ENCODE measurements at places on chromosomes 5 and 9.
A peak's percentile ranks its signal among the peaks of the same experiment; 100 is the strongest.

GRCh38 chr5:116577064-116577788 is 2.6 kb upstream of the SEMA6A start:
- no peak for DNase-seq

GRCh38 chr9:33101104-33101951 is 24.9 kb upstream of the SMU1 start:
- DNase-seq = peak; percentile 32

GRCh38 chr5:180114304-180115003 is 42.9 kb upstream of the RNF130 start:
- DNase-seq = no peak

- DNase-seq = no peak
Observed at GRCh38 chr5:147515269-147515668, 5.4 kb upstream of the DPYSL3 start.

DNA sequence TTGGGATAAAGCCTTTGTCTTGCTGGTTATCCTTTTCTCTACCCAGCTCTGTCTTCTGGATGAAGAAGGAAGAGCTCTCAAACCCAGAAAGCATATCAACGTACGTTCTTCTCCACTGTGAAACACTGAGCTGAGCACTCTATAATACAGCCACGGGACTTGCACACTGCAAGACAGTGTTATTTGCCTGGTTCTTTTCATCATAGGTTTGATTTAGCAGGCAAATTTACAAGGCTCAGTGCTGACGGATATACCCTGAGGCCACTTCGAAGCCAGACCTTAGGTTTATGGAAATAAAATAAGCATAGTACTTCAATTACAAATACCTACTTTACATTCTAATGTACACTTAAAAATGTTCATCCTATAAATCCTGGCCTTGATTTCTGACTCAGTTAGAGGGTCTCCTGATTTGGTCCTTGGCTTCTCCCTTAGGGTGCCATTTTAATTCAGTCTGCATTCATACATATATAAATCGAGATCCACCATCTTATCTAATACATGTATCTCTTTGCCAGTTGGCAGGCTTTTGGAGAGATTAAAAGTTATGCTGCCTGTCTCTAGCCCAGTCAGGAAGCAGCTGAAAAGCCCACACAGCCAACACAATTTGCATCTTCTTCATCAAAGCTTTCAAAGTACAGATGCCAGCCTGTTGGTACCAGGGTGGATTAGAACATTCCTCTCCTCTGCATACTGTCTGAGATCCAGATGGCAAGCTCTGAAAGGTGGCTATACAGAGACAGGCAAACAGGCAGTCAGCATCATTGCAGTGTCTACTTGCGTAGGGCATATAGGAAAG is 194.4 kb downstream of the DEPDC1B start:
- no peak for DNase-seq

- no peak for DNase-seq
Observed at GRCh38 chr9:104779334-104779733, 15.4 kb downstream of the NIPSNAP3B start.

DNA sequence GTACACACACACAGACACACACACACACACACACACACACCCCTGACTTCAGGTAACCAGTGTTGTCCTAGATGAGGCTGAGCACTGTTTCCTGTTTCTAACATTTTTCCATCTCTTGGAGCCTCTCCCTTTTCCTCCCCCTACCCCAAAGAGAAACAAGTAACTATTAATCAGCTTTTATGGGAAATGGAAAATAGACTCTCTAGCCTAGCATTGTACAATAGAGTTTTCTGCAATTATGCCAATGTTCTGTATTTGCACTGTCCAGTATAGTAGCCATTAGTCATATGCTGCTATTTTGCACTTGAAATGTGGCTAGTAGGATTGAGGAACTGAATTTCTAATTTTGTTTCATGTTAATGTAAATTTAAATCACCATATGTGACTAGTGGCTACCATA is 33.1 kb downstream of the RAB3C start:
- DNase-seq = no peak

GRCh38 chr9:96462541-96462940 is 12.6 kb downstream of the HABP4 start:
- no peak for DNase-seq

GRCh38 chr5:34916518-34916917 is 1.0 kb downstream of the BRIX1 start:
- DNase-seq = no peak

GRCh38 chr9:130088051-130088450 is 34.3 kb downstream of the GPR107 start:
- DNase-seq = no peak

GRCh38 chr5:82628364-82628910 is 350.3 kb upstream of the RPS23 start:
- DNase-seq = no peak

GRCh38 chr9:84937180-84937579 is 267.7 kb downstream of the NTRK2 start:
- no peak for DNase-seq

DNA sequence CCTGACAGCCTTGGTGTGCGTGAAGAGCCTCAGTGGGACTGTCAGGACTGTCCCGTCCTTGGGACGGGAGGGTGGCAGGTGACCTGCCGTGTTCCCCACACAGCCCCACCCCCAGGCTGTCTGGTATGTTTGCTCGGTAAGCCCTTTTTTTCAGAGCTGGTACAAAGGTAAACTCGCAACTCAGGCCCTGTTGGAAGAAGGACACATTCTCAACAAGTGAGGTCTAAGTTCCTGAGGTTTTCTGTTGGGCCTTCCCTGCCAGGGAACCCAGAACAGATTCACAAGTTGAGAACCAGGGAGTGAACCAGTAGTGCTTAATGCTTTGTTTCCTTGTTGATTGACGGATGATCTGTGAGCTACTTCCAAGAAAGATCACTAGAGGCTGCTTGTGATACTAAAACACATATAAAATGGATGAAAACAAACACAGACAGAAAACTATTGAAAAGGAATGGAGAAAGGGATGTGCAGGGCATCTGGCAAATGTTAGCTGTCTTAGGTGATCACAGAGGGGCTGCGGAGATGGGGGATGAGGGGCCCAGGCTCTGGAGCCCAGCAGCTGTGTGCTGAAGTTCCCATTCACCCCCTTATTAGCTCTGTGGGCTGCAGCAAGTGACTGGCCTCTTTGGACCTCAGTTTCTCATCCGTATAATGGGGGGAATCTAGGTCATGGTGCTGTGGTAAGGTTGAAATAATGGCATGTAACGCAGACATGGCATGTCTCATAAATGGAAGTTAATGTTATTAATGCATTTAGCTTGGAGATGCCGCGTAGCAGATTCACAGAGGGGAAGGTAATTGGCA is 2.7 kb downstream of the NDST1 start:
- no peak for DNase-seq

DNA sequence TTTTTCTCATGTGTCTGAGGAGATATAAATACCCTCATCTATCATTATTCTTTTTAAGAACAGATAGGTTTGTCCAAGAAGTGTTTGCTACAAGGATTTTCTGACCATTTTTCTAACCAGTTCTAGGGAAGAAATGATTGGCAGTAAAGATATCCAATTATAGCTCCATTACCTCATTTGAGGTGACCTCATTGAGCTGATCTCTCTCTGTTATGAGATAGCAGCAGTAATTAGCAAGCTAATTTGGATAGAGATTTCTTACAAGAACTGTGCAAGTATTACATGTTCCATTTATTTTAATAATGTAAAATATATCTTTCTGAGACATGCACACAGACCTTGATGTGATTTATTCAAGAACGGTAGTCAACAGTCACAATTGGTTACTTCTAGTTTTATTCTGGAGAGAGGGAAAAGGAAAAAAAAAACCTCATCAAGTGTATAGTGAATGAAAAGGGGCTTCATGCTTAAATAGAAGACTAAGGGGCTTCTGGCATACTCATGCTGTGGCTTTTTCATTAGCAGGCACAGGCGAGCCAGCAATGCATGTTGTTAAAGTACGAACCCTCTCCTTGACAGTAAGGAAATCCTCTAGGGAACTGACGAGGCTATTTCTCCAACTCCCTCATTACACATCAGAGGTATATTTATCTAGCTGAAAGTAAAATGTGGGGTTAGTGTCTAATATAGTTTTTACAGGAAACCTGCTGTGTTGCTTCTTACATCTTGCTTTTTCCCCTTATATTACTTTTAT is 127.3 kb downstream of the NUDT12 start:
- DNase-seq = no peak

DNA sequence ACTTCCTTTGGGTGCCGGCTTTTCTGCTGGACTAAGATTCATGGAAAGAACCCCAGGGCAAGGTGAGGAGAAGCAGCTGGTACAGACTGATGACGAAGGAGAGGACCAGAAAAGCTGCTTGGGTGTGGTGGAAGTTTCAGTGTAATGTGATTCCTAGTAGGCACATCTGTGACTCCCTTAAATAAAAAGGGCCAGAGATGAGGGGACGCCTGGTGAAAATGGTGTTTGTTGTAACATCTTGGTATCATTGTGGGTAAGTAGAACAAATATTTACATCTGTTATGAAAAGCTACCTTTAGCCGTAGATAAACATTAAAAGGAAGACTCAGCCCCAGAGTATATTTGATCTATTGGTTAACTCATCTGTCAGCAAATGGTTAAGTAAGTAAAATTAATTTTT is 33.8 kb downstream of the OTULINL start:
- DNase-seq = no peak

- DNase-seq = no peak
Observed at GRCh38 chr9:129324808-129325502, 146.9 kb upstream of the IER5L start.

DNA sequence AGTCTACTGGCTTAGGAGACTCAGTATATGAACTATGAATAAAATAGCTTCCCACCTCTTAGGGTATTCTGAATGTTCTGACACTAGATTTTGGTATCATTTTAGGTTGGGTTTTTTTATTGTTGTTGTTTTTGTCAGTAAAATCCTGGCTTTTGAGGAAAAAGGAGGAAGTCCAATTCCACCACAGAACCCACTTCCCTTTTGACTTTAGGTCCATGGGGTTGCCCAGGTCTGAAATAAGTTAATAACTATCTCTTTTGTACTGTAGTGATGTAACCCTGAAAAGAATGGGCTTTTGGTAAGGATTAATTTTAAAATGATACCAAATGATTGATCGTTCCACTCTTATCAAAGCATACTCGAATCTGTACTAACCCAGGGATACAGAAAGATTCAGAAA is 29.1 kb upstream of the IL12B start:
- DNase-seq = no peak

- peak; percentile 63 for DNase-seq
Observed at GRCh38 chr5:139696894-139697658, 48.9 kb downstream of the CXXC5 start.

GRCh38 chr9:75184471-75184870 is 96.2 kb downstream of the OSTF1 start:
- no peak for DNase-seq

DNA sequence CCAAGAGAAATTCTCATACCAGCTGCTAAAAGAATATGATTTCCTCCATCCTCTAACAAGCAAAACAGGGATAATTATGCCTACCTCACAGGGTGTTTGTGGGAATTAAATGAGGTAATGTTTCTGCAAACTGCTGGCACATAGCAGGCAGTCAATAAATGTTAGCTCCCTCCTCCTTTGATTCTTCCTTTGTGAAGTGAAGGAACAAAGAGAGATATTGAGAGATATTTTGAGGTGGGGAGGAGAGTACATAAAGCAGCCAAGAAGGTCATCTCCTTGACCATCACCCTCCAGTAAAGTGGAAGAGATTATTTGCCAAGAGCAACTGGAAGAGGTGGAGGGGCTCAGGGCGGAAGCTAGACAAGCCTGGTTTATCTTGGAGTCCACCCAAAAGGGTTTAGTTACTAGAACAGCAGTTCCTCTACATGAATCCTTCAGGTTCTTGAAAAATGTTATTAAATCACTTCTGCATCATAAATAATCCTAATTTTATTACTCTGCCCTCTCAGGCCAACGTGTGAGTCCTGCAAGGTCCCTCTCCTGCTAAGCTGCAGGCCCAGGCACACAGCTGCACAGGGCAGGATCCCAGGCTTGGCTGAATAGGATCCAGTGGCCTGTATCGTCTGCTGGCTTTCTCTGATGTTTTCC is 35.0 kb upstream of the TLE1 start:
- DNase-seq = no peak

GRCh38 chr5:13480834-13481233 is 463.7 kb downstream of the DNAH5 start:
- DNase-seq = no peak

DNA sequence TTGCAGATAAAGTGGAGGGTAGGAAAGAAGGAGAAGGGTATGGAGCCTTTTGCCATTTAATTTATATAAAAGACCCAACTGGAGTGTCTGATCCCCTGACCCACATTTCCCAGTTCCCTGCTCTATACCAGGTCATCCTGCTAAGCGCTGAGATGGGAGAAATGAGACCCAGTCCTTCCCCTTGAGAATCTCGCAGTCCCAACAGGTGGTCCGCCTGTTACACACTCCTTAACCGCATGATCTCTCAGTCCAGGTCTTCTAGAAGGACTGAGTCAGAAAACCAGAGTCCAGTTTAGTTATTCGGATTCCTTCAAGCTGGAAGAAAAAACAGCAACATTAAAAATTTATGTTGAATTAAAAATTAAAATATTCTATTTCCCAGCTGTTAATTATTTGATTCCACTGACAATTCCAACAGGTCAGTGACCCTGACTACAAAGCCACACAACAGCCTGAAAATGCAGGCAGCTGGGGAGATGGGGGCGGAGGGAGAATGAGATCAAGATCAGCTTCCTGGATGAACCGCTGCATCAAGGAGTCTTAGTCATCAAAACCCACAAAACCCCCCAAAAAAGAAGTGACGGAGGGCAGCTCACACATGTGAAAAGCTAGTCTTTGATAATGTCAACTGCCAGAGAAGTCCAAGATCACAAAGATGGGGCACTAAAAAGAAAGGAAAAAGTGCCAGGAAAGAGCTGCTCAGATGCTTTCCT is 44.0 kb downstream of the GGTA1 start:
- no peak for DNase-seq

DNA sequence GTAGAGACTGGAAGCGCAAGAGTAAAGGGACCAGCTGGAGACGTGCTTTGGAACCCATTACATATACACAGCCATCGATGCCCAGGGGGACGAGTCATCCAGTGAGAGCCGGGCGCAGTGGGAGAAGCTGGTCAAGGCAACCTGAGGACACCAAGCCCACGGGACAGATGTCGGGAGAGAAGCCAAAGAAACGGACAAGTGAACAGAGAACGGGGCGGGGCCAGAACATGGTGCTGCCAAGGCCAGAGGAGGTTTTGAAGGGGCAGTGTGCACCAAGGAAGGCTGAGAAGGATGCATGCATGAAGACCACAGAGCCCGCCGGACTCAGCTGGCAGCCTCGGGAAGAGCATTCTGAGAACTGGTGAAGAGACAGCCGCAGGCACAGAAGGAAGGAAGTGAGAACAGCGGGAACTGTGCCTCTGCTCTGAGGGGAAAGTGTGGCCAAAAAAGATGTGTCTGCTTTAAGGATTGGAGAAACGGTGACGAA is 20.3 kb downstream of the CAMSAP1 start:
- DNase-seq = no peak

DNA sequence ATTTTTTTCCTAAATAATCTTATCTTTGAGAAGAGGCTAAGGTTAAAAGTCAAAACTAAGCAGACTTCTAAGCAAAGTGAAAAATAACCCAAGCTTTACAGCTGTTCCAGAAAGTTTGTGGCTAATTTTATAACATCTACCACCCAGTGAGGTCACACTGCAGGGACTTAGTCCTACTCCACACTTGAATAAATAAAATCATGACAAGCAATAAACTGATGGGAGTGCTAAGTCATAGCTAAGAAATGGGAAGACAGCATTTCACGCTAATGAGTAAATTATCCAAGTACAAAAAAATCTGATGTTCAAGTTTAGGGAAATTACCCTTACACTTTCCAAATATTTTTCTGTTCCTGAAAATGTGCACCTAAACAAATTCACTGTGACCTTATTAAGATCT is 47.7 kb downstream of the ZNF608 start:
- peak; percentile 3 for DNase-seq
